ENCODE measurements at places on chromosomes 2 and 18.

- no peak for DNase-seq
These were observed 180.7 kb downstream of the BABAM2 start for GRCh38 chr2:28071221-28071620.

DNA sequence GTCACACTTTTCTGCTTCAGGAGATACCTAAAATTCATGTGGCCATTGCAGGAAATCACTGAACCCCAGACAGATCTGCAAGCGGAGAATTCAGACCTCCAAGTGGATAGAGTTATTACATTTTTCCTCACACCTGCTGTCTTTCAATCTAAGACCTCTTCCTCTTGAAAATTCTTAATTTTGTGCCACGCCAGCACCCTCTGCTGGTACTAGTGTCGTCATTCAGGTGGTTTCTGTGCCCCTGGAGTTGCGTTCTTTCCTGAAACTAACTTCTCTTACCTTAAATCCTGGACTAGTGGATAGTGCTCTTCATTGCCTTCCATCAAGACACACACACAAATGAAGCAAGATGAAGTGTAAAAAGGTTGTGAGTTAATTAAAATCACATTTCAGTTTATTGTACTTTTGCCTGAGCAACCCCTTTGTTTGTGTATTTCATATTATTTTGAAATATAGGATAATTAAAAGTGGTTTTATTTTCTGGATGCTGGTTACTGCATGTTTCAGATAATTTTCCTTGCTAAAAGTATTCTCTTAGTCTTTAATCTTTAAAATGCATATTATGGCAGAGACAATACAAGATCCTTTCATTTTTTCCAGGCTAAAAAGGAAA, 1.6 kb upstream of the DNER start:
- no peak for DNase-seq

- no peak for DNase-seq
These were observed 9.0 kb downstream of the CCDC68 start for GRCh38 chr18:54950221-54950620.

DNA sequence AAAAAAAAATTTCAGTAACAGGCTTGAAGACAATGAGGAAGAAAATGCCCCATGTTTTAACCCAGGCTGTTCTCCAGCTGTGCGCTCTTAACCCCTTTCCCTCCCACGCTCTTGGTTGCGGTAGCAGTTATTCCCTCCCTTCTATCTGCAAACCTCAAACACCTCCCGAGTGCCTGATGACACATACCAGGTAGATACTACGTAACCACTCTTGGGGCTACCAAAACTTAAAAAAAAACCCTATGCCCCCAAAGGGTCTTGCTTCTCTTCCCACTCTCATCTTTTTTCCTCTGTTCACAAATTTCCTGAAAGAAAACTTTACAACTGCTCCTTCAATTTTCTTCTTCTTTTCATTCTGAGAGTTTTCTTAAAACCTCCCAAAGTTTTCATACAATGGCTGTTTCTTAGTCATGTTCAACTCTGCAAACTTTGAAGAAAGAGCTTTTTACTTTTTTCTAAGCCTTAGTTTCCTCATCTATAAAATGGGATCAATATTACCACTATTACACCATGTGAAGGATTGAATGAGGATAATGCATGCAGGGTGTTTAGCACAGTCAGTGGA, 4.9 kb upstream of the DRC1 start:
- DNase-seq, result peak; percentile 58

DNA sequence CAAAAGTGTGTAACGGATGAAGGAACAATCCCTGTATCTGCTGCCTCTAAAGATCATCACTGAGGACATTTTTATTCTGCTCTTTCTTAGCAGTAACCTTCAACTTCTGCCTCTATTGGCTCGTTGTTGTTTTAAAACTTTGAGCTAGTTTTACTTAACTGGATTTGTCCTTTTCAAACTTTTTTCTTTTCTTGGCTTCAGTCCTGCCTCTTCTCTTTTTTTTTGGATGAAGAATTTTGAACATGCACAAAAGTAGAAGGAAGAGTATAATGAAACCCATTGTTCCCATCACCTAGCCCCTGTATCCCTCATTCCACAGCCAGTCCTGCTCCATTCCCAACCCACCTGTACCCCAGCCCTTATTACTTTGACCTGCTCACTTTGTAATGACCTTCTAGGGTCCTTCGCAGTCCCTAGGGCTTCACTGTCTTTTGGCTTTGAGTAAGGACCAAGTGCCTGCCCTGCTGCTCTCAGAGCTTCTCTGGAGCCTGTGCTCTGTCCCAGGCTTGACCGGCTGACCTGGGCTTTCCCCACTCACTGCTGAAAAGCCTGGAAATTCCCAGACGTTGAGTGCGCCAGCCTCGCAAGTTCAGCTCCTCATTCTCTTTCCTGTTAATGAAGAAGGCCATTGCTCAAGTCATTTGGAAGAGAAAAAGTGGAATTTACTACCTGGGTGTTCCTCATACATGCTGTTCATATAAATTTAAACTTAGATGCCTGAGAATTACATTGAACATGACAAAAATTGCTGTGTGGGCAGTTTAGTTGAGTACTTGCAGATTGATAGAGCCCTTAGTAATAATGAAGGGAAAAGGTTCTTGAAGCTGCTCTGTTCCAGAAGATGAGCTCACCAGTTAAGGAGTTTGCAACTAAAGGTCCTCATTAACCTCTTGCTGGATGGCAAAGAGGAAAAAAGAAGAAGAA, 149.3 kb upstream of the ALPP start:
- DNase-seq, result no peak

DNA sequence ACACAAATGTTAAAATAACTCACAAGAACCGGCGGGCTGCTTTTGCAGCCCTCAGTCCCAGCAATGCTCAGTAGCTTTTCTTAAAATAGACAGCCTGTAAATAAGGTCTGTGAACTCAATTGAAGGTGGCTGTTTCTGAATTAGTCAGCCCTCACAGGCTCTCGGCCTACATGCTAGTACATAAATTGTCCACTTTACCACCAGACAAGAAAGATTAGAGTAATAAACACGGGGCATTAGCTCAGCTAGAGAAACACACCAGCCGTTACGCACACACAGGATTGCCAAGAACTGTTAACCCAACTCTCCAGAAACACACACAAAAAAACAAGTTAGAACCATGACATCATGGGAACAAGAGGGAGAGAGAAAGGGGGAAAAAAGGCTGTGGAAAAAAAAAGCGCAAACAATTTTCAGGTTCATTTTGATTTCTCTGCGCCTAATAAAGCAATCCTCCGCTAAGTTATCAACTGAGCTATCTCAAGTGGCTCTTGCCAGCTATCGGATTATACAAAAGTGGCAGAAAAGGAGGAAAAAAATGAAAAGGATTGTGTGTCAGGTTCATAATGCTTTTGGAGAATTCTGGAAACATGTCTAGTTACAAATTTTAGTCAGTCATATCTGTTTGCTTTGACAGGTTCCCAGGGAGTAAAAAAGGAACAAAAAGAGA, 89.1 kb downstream of the ZEB2 start:
- DNase-seq, result no peak

GRCh38 chr2:47265158-47265557, 110.0 kb upstream of the STPG4 start:
- DNase-seq, result no peak

DNA sequence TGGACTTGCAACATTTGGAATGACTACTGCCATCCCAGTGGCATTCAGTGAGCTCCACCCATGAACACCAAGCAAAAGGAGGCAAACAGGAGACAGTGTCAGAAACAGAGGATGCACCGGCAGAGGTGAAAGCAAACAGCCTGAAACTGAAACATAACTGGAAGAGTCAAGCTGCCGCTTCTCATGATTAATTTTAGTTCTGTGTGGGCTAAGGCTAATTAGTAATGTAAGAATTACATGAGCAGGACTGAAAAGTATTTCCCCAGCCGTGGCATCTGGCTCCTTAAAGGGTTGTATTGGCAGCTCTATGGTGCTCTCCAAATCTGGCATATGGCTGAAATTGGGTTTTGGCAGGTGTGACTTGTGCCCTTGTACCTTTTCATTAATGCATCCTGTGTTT, 1108.1 kb downstream of the TSN start:
- no peak for DNase-seq

- DNase-seq, result no peak
These were observed 161.8 kb downstream of the CELF4 start for GRCh38 chr18:37403788-37404187.

- peak; percentile 34 for DNase-seq
These were observed at the start of gene MYCN for GRCh38 chr2:15939854-15940660. MYCN (plus strand) TSS chr2:15940550; CDS start chr2:15942065, 1,515 bp downstream.

DNA sequence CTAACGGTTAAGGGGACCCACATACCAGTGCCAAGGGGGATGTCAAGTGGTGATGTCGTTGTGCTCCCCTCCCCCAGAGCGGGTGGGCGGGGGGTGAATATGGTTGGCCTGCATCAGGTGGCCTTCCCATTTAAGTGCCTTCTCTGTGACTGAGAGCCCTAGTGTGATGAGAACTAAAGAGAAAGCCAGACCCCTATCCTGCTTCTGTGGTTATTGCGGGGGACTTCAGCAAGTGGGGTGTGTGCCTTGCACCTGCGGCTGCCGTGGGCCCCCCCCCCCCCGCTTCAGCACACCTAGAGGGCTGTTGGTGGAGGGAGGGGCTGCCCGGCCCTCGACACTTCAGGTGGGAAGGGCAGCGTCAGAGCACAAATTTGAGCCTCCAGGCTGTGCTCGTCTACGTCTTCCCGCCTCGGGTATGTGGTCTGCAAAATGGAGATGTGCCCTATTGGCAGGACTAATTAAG, 6.1 kb downstream of the CTDSP1 start:
- no peak for DNase-seq

- no peak for DNase-seq
These were observed 13.9 kb downstream of the CROCC2 start for GRCh38 chr2:240919786-240920782.

- no peak for DNase-seq
These were observed 6.9 kb upstream of the CRIM1 start for GRCh38 chr2:36348721-36349120.

GRCh38 chr2:235634435-235635158, 140.8 kb downstream of the AGAP1 start:
- DNase-seq, result no peak

DNA sequence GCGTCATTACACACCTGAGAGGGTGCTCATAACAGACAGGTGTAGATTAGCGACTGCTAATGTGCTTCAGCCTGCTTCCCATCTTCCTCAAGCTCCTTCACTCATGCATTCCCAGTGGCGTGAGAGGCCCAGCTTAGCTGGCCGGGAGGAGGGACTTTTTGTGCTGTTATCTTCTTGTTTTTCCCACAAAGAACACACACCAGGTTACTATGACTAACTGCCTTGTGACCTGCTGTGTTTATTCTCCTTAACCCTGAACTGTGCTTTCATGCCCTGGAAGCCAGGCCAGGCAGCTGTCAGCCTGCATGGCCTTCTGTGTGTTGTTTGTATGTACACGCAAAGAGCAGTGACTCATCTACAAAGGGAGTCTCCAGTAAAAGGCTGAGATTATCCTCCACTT, 143.8 kb downstream of the PIEZO2 start:
- no peak for DNase-seq

DNA sequence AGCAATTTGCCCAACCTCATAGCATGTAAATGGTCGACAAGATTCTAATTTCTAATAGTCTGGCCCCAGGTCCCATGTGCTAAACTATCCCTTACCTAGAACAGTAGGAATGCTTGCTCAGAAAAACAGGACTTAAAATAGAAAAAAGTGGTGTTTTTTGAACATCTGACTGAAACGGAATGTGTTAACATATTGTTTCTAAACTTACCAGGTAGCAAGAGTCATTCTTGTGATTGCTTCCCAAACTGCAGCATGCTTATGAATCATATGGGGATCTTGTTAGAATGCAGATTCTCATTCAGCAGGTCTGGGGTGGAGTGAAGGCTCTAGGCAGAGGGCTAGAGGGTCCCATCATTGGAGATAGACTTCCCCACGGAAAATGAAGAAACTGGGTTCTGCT, 5.8 kb upstream of the SLC20A1 start:
- no peak for DNase-seq

GRCh38 chr2:188869550-188869949, 104.6 kb upstream of the COL3A1 start:
- DNase-seq, result no peak

DNA sequence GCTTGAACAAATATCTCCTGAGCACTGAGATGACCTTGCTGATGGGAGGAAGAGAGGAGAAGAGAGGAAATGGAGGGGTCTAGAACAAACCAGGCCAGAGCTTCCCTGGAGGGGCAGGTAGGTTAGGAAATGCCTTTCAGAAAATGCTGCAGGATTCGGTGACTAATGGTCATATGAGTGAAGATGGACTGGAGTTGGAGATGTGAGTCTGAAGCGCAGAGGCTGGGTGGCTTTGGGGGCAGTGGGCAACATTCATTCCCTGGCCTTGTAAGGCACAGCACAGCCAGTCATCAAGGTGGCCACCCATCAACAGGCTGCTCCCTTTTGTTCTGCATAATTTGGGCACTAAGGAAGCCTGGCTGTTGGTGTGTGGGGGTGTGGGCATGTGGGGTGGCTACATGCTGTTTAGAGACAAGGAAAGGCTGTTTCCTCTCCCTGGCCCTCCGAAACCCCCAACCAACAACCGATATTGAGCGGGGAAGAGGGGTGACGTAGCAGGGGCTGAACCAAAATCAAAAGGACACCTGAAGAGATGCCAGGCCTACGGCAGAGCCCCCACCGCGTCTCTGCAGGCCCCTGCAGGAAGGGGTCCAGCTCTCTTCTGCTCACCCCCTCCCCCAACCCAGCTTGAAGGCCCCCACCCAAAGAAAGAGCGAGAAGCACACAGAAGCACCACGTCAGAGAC, 1.5 kb downstream of the SLC30A3 start:
- DNase-seq, result no peak

DNA sequence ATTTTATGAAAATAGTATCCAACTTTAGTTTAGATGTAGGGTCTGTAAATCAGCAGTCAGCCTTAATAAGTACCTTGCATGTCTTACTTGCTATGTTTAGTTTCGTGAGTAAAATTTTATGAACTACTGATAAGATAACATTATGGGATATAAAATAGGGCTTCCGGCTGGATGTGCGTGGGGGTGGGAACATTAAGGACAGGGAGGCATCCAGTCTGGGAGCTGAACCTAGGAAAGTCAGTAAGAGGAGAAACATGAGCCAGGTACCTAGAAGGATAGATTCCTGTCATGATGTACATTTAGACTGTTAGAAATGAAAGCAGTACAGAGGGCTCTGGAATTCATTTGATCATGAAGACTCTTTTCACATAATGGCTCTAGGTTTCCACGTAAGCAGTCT, 12.7 kb upstream of the KCNJ13 start:
- DNase-seq, result no peak

DNA sequence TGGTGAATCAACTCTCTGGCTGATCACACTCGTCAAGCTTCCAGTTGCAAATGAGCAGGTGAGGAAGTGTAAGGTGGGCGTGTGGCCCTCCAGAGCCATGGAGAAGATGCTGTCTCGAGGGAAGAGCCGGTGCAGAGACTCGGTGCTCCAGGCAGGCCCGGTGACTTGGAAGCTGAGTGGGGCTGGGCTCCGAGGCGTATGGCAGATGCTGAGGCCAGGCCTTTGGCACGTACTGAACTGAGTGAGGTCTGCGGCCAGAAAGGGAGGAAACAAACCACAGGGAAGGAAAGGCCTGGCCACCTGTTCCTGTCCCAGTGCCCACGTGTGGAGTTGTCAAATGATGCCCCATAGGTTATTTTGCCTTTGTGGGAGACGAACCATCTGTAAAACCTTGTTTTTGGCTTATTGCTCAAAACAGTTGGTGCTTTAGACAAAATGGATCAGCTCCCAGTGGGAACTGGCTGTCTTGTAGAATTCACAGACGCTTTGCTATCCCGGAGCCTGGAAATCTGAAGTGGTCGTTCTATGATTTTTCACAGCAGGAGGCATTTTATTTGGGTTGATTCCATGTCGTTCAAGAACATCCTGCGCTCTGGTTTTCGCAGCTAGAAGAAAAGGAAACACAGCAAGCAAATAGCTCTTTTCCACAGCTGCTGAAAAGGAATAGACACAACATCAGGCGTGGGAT, 117.5 kb upstream of the TMEM18 start:
- DNase-seq, result no peak
